ENCODE measurements at places on chromosomes 2 and 18.

GRCh38 chr2:127047716-127048617 lies 59.0 kb downstream of the BIN1 start:
- DNase-seq = no peak

DNA sequence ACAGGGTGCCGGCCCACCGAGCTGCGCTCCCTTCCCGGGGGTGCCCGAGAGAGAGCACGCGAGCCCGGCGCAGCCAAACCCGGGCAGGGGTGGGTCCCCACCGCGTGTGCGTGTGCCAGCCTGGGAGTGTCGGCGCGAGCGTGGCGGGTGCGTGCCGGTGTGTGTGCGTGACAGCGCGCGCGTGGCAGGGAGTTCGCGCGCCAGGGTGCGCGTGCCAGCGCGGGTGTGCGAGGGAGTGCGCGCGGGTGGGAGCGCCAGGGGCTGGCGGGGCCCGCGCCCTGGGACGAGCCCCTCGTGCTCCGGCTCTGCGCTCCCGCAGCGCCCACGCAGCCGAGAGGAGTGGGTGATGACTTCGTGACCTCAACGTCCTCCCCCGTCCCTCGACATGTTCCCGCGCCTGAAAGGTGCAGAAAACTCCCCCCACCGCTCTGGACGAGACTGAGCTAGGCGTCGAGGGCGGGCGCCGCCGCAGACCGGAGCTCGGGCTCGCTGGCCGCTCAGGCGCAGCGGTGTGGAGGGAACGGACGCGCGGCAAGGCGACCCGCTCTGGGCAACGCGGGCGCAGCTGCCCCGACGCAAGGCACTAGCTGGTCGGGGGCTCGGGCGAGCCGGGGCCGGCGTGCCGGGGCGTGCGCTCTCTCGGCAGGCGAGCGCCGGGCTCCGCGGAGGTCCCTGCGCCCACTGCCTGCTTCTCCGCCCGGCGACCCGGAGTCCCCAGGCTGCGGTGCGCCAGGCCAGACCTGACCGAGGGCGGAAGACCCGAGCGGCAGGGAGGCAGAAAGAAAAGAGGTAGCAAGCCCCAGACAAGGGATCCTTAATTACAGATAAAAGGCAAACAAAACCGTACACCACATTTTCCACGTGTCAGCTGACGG lies 582.8 kb downstream of the ZEB2 start:
- peak; percentile 20 for DNase-seq

DNA sequence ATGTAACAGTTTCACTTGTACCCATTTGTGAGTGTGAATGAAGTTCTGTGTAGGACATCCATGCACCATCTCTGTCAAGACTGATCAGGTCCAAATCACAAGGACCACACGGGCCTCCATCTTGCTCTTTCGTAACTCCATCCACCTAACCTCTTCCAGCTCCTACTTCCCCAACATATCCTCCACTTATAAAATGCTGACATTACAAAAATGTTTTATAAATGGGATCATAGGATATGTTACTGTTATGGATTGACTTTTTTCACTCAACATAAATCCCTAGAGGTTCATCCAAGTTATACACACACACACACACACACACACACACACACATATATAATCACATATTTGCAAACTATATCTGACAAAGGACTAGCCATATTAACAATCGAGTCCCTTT lies 476.8 kb downstream of the ZNF516 start:
- DNase-seq = no peak

DNA sequence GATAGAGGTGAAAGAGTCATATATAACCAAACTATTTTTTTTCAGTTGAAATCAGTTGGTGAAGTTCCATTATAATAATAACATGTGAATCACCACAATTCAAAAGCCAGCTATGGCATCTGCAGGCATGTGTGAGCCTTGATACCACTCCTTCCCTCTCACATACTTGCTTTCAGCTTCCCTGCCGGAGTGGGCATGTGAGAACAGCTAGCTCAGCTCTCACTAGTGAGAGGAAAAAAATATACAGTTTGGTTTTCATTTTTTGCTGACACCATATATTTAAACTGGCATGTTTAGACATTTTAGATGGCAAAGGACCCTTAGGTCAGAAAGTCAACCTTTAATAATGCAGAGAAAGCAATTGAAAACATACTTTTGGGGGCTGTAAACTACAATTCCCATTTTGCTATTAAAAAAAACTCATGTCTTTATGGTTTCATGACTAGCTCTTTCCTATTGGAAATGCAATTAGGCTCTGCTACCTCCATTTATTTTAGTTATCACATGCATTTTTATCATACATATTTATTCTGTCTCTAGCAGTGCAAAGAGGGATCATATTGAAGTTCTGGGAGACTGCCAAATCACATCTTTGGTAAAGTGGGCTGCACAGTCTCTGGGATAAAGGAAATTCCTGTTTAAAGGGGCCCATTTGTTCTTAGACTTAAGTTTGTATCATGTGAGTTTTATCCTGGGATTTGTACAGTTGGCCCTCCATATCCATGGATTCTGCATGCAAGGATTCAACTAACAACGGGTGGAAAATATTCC lies 33.2 kb upstream of the SLC40A1 start:
- no peak for DNase-seq

GRCh38 chr18:13394801-13395200 lies 176.2 kb downstream of the LDLRAD4 start:
- no peak for DNase-seq

- no peak for DNase-seq
Measured at GRCh38 chr2:105537466-105537865, 138.6 kb upstream of the FHL2 start.

GRCh38 chr2:218228366-218229090 lies 11.5 kb downstream of the ARPC2 start:
- DNase-seq = no peak

DNA sequence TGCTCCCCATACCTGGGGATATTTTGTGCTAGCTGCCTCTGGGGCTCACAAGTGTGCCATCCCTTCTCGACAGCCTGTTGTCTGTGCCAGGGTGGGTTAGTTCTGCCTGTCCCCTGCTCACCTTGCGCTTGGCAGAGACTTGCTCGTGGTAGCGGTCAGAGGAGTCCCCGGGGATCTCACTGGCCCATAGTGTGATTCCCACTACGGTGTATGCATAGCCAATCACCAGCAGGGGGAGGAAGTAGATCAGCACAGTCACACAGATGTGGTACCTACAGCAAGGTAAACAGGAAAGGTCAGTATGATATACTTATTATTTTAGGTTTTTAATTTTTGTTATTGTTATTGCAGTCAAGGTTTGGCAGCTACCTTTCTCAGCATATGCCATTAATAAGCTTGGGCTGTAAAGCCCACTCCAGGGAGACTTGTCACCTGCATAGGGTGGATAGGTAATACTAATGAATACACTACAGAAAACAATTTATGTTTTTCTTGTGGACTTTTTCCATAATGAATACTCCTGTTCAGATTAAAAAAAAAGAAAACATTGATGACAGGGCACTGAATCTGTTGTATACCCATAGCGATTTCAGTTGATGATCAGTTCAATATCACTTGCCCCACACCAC lies 95.2 kb downstream of the POLE4 start:
- peak; percentile 45 for DNase-seq

DNA sequence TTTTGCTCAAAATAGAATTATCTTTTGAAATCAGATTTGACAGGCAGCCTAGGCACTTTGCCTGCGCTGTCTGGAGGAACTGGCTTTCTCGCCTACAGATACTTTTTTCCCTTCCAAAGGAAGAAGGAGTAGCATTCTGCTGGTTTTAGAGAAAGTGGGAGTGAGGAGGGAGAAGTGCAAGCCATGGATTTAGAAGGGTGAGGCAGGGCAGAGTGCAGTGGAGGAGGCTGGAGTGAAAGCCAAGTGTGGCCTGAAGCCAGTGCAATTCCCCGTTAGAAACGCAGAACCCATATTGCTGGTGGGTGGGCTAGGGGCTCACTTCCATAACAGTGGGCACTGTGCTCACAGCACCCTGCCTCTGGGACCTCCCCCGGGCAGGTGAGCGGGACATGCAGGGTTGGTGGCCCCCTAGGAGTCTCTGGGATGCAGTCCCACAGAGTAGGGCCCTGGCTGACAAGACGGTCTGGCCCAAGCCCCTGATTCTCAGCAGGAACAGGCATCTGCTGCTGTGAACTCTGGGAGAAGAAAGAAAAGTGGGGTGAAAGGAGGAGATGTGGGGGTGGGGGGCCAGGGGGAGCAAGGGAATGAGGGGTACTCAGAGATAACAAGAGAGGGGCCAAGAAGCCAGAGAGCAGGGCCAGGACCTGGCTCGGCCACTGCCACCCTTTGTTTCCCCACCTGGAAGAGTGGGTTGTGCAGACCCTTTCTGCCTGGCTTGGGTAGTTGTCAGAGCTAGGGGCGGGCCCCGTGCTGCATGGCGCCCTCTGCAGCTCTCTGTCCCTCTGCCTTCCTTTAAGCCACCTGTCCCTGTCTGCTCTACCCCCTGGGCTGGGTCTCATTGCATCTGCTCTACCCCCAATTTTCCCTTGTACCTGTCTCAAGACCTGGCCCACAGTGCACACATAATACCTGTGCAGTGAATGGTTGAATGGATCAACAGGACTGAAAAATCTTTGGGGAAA lies 273.5 kb upstream of the HS6ST1 start:
- no peak for DNase-seq

DNA sequence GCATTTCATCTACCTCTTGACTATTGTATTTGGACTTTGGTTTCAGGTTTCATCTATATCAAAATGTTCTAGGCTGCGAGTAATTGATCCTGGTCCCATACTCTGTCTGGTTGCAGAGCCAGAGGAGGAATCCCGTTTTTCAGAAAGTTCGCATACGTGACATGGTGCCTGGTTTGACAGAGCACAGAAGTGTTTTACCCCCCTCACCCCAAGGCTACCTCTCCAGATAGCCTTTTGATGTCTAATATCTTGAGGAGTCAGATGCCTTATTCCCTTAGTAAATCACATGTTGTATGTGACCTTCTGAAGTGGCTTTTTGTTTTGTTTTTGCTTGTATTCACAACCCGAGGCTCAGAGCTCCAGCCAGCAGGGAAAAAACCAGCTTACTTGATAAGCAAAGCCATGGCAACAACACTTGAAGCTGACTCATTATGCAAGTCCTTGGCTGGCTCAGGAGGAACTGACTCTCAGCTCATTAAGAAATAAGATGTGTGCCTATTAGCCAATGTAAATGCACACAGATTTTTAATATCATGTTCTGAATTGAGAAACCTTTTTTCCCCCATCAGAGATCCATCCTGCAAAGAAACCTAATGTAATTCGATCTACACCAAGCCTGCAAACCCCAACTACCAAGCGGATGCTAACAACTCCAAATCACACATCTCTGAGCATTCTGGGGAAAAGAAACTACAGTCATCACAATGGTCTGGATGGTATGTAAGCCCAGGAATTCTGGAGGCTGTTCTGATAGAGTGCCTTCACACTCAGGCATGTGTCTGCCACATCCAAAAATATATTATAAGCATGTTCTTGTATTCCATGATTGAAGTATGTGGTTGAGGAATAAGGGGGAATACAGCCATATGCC lies 41.4 kb downstream of the OXER1 start:
- no peak for DNase-seq

DNA sequence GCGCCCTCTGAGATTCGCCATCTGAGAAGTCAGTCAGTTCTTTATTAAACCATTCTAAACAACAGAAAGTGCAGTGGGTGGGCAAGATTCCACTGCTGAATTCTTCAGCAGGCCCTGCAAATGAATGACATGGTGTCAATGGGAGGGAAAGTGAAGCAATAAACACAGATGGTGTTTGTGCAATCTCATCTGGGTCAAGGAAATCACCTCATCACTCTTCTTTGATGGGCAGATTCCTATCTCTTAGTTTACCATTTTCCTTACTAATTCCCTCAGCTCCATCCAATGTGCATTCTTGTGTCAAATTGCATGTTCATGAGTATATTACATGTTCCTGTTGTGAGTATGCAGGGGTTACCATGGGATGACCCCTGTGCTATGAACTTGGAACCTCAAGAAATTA lies 100.7 kb upstream of the CYP1B1 start:
- no peak for DNase-seq

DNA sequence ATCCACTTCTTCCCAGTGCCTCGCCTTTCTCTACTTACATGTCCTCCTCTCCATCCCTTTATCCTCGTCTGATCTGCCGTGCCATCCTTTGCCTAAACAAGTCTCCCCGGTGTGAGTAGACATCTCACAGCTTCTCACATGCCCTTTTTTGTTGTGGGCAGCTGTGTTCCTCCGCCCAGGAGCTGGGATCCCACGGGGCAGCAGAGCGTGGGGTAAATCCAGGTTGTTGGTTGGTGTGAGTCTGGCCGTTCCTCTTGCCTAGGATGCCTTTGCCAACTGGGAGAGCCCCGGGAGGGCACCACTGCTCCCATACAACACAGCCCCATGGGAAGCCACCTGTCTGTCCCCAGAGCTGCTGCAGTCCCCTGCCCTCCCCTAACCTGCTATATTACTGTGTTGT lies 22.4 kb downstream of the SLC30A3 start:
- no peak for DNase-seq

DNA sequence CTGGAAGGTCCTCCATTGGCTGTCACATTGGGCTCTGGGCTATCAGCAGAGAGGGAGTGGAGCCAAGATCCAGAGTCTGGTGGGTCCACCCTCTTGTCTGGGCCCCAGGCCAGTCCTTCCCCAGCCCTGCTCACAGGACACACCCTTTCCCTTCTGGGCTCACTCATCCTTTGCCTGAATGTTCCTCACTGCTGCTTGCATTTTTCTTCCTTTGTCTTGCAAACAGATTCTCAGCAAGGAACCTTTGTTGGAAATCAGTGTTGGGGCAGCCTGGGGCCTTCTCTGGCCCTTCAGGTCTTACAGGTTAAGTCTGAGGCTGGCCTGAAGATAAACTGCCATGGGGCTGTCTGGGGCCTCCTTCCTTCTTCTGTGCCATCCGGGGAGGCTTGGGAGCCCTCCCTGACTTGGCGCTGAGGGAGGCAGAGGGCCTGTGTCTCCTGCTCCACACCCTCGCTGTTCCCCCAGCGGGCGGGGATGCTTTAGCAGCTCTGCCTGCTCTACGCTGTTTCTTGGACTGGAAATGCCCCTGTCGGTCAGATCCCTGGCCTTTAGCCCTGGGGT lies 11.5 kb upstream of the CELF4 start:
- no peak for DNase-seq

- DNase-seq = no peak
Measured at GRCh38 chr2:148593421-148593820, 51.1 kb upstream of the EPC2 start.

- DNase-seq = no peak
Measured at GRCh38 chr2:36404318-36404717, 48.7 kb downstream of the CRIM1 start.

GRCh38 chr2:208222351-208222750 lies 32.5 kb downstream of the IDH1 start:
- no peak for DNase-seq

GRCh38 chr18:8462651-8463185 lies 146.5 kb upstream of the RAB12 start:
- DNase-seq = no peak

DNA sequence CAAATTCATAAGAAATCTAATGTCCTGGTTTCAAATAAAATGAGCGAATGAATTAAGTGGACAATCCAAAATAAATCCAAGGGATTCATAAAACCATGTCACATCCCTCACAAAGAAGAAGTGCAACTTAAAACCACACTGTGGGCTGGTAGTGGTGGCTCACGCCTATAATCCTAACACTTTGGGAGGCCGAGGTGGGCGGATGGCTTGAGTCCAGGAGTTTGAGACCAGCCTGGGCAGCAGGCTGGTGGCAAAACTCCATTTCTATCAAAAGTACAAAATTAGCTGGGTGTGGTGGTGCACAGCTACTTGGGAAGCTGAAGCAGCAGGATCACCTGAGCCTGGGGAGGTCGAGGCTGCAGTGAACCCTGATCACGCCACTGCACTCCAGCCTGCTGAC lies 25.4 kb downstream of the FAM98A start:
- DNase-seq = no peak

All from Kasumi-1 (cell line).